ENCODE measurements at places on chromosomes 6 and 20.

GRCh38 chr20:23201658-23202057, 115.5 kb upstream of the CD93 start:
- no peak for DNase-seq

DNA sequence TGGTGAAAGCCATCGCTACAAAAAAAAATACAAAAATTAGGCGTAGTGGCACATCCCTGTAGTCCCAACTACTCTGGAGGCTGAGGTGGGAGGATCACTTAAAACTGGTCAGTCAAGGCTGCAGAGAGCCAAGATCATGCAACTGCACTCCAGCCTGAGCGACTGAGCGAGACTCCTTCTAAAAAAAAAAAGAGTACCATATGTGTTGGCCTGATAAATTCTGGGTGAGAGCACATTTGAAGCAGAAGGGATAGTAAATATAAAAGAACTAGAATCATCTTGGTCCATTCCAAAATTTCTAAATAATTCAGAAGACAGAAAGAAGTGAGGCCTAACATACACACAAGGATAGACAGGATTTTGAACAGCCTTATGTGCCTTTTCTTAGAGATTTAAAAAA, 2.2 kb downstream of the IBTK start:
- no peak for DNase-seq

DNA sequence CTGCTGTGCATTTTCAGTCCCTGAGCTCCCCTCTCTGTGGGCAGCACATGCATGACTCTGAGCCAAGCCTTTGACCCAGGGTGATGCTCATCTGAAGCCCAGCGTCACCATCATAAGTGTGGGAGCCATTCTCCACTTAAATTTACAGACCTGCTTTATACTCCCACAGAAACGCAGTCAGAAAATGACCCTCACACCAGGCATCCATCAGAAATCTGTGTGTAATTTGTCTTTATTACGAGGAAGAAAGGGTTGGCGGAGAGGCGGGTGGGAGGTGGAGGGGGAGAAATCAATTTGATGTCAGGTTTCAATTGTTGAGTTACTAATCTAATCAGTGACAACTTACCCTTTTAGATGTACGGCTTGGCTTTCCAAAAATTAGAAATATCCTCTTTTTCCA, 353.6 kb downstream of the MAFB start:
- DNase-seq: no peak

DNA sequence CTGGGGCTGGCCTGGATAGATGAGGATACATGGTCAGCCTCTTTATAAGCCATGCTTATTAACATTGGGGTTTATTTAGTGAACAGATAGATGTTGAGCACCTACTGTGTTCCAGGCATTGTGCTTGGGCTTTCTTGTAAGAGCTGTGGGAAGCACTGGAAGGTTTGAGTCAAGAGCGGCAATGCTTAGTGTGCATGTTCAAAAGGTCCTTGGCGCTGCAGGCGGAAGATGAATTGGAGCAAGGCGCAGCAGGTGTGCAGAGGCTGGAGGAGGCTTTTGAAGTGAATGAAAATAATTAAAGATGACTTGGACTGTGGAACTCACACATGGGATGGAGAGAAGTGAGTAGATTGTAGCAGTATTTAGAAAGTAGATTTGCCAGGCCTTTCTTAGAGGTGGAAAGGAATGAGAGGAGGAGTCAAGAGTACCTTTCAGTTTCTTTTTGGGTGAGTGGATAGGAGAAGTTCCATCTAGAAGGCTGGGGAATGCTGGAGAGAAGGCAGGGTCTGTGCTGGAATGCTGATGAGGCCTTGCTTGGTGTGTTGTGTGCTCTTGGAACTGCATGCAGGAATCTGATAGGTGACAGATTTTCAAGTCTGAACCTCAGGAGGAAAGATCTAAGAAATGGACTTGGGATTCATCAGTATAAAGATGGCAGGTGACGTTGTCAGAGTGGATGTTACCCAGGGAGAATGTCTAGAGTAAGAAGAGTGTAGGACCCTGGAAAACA, 26.4 kb downstream of the SNX9 start:
- DNase-seq: no peak

DNA sequence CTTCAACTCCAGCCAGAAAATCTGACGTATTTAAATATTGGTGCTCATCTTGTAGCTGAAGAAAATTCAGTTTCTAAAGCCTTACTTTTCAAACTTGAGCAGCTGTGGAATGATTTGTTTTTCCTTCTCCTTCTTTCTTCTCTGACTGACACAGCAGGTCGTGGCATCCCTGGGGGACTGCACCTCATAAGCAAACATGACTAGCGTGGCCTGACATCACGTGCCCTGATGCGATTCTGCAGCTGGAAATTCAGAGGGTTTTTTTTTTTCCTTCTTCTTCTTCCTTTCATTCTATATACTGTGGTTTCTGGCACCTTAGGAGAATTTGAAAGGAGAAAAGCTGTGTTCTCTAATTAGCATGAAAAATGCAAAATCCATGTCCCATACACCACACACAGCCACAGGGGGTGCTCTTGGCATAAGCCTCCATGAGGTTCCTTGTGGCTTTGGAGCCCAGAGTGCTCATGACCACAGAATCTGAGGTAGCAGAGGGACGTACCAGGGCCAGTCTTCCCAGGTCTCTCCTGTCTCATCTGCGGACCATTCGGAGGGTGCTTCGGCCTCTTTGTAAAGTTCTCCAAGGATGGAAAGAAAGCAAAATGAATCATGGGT, 258.5 kb upstream of the CDH4 start:
- no peak for DNase-seq

Measured in effector memory CD8-positive, alpha-beta T cell (primary cell).